HEK293T (cell line): ENCODE measurements at places on chromosomes 5 and 9.

GRCh38 chr5:139925650-139926640 lies 117.2 kb downstream of the NRG2 start:
- peak; percentile 3 for DNase-seq

- no peak for DNase-seq
These were observed 396.5 kb upstream of the MEF2C start for GRCh38 chr5:89279391-89280036.

DNA sequence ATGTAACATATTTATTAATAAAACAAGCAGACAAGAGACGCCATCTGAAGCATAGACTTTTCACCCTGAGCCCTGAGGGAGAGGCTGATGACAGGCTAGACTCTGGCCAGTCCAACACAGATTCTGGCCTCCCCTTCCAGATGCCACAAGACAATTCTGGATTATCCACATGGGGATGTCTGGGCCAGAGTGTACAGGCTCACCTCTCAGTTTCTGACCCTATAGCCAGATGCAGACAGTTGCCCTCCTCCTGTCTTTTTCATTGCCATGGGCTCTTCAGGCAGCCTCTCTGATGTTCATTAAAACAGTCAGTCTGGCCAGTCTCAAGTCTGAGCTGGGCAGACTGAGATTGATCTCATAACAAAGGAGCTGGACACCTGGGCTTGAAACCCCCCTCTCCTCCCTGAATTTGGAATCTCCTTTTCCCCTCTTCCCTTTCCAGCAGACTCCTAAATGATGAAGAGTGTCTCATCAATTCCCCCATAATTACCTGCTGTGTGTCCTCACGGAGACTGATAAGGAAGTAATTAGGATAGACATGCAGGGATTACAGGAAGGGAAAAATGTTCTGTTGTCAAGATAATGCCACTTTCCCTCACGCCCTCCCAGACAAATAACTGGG lies 89.6 kb downstream of the ASTN2 start:
- no peak for DNase-seq

GRCh38 chr5:7881091-7881490 lies 12.1 kb downstream of the MTRR start:
- peak; percentile 14 for DNase-seq

DNA sequence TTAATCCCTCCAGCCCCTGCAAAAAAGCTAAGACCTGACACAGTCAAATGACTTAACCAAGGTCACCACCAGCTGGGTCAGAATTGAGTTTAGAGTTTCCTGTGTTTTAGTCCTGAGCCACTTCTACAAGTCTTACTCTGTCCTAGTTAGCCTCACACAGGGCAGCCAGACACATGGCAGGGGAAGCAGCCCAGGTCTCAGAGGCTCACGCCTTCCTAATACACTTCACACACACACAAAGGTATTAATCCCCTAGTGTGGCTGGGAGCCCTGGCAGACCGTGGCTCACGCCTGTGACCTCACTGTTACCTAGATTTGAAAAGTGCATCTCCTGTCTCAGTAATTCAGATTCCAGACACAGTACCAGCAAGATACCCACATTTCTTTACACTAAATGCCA lies 77.4 kb upstream of the WWC1 start:
- no peak for DNase-seq

DNA sequence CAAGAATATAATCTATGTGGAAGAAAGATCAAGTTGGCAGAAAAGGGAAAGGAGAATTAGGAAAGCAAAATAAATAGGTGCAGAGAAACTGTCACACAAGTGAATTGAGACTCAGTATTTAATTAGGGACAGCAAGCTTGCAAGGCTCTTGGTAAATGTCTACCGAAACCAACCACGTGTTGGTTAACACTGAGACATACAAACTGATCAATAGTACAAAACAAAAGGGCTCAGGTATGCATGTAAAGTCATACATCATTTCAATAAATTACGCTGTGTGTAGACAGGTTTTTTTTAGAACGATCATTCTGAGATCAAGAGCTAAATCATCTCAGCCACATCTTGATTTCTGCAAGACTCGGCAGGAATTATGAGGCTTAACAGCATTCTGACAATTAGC lies 225.4 kb downstream of the EBF1 start:
- no peak for DNase-seq

- DNase-seq: no peak
These were observed 12.2 kb upstream of the MROH2B start for GRCh38 chr5:41083306-41083705.

- DNase-seq: no peak
These were observed 273.3 kb upstream of the TNC start for GRCh38 chr9:115391168-115391825.

DNA sequence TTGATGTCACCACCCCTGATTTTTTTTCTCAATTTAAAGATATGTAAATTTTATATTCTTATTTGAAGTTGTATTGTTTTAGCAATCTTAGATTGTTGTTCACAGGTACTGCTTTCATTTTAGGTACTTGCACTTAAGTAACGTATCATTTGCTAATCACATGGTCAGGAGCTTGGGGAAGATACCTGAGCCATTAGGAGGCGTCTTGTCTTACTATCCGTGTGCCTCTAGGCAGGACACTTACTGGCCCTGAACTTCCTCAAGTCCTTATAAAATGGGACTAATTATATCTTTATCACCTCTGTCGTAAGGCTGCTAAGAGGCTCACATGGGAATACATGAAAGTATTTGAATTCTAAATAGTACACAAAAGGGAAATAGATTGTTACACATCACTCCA lies 18.5 kb downstream of the ZSWIM6 start:
- no peak for DNase-seq

DNA sequence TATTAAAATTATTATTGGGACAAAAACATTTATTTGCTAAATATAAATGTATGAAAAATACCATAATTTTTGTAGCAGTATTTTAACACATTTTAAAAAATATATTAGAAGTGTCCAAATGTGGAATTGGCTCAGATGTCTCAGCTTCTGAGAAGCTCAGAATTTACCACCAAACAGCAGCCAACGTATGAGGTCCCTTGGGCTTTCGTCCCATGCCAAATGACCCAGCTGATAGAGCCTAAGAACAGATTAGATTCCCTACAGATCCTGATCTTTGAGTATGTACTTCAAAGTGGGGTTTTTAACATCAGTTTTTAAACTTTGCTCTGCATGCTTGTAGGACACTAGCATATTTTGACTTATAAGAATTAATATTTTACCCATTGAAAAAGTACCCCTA lies 77.3 kb upstream of the RPS23 start:
- DNase-seq: no peak

DNA sequence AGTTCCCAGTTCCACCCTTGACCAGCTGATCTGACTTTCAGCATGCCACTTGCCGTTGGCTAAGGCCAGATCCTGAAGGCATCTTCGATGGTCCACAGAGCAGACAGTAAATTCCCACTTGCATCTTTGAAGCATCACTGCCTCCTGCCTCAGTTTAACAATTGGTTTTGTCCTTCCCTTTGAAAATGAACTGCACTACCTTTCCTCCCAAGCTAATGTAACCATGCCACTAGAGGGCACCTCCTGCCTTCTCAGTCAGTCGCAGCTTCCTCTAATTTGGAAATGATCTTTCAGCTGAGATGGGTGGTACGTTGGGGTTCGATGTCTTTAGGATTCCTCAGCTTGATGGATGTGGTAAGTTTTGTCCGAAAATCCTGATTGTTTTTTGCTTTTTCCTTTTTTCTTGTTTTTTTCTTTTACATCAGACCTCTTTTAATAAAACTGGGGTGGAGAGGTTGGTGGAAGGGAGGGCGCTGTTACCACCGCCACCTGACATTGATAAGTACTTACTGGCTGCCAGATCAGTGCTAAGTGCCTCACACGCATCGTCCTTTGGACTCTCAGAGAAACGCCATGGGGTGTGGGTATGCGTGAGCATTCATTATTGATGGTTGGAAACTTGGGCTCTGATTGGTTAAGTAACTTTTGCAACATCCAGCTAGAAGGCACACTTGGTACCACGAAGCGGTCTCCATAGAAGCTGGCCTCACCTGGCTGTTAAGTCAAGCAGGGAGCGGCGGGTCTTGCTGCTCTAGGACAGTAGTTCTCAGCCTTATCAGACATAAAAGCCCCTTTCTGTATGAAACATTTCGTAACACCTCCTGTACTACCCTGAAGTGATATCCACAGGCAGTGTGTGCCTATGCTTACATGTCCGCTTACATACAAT lies 16.9 kb downstream of the PTTG1 start:
- DNase-seq: peak; percentile 63

DNA sequence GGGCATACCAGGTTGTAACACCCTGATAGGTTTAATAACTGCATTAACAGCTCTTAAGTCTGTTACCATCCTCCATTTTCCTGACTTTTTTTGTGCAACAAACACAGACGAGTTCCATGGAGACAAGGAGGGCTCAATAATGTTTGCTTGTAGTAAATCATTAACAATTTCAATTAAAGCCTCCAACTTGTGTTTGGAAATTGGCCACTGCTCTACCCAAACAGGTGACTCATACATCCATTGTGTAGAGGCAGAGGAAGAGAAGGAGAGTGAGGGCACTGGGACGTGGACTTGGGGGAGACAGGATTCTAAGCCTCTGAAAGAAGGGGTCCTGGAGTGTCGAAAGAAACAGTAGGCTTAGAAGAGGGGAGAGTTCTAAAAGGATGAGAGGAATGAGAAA lies 213.6 kb upstream of the KCNN2 start:
- DNase-seq: no peak

DNA sequence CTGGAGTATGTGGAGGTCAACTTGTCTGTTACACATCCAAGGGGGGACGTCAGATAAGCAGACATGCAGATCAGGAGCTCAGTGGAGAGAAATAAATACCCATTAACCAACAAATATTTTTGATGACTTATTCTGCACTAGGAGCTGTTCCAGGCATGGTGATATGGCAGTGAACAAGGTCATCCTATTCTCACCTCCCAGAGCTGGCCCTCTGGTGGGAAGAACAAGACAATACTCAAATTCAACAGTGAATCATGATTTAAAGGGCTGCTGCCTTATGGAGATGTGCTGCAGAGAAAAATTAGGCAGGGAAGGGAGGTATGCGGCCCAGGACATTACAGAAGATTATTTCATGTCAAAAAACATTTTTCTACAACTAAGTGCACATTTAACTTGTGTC lies 36.5 kb downstream of the SYK start:
- no peak for DNase-seq

- peak; percentile 27 for DNase-seq
These were observed 15.7 kb downstream of the TTC23L start for GRCh38 chr5:34854459-34855174.

DNA sequence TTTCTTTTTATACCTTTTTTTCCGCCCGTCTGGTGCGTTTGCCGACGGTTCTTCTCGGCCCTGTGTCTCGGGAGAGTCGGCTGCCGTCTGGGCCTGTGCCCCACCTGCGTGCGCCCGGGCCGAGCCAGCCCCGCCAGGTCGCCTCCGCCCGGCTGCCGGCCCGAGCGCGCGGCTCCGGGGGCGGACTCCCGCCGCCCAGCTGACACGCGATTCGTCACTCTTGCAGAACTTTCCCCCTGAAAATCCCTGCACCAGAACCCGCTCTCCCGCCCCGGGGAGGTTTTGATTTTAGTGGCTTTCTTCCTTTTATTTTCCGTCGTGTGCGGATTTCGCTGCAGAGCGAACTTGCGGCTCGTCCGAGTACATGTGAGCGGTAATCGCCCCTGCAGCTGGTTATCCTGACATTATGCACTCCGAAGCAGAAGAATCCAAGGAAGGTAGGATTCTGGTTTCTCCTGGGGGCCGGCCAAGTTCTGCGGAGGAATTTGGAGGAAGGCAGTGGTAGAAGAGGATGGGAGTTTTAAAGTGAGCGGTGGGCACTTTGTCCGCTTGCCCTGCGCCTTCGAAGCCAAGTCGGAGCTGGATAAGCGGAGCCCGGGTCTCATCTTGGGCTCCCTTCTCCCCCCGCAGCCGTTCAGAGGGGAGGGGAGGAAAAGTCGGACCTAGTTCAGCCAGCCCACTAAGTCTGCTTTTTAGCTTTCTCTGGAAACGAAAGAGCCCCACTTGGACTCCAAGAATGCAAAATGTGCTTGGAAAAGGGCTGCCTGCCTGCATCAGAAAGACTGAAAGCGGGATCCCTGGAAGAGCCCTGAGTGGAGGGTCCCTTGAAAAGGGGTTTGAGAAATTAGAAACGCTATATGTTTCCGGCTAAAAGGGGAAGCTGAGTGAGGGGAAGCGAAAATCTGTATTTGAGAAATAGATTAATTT lies at the start of gene TNFAIP8:
Gene TNFAIP8, plus strand, starts transcription at position 335 of the 927 bp plus-strand sequence. Its CDS starts 72 bp downstream, at position 407.
- peak; percentile 68 for DNase-seq

GRCh38 chr9:99184110-99184474 lies 37.6 kb downstream of the ALG2 start:
- DNase-seq: no peak

DNA sequence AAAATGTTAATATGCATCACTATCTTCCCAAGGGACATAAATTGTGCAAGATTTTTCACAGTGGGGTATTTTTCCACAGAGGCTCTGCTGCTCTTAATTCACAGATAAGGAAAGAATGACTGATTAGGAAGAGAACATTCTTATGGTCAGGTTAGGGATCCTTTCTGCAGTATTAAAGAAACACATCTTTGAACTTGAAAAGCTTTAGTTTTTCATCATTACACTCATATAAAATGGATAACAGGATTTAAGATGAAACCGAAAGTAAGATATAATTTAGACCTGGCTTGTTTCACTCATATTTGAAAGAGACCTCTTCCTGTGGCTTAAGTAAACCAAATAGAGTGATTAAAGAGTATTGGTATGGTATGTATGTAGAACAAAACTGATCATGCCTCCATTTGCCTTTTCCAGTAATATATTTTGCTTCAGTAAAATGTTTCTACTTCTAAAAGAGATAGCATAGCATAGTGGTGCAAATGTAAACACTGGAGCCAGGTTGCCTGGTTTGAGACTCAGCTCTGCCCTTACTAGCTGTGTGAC lies 160.0 kb downstream of the PRR16 start:
- DNase-seq: no peak

DNA sequence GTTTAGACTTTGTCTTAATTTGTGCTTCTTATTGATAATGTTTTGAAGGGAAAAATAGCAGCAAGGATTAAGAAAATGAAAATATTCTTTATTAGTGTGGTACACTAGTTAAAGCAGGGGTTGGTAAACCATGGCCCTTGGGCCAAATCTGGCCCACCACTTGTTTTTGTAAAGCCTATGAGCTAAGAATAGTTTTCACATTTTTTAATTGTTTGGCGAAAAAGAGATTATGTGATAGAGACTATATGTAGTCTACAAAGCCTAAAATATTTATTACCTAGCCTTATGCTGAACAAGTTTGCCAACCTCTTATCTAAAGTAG lies 57.2 kb downstream of the KCNN2 start:
- DNase-seq: no peak

GRCh38 chr9:34203275-34203991 lies 24.6 kb downstream of the UBAP1 start:
- DNase-seq: no peak

DNA sequence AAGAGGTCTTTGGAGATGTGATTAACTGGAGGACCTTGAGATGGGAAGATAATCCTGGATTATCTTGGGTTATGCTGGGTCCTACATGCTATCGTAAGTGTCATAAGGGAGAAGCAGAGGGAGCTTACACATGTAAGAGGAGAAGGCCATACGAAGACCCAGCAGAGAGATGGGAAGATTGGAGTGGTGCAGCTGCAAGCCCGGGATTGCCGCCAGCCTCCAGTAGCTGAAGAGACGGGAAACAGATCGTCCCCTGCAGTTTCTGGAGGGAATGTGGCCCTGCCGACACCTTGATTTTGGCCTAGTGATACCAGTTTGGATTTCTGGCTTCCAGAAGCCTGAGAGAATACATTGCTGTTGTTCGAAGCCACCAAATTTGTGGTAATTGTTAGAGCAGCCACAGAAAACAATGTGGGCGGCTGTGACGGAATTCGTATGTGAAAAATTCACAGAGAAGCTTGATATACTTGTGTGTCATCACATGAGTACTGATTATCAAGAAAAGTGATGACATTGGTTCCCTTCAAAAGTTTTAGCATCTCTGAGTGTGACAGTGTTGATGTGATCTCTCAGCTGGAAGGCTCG lies 86.9 kb downstream of the CYFIP2 start:
- no peak for DNase-seq

- DNase-seq: no peak
These were observed 40.3 kb downstream of the CTNND2 start for GRCh38 chr5:11863911-11864310.
